ENCODE measurements at places on chromosomes 5 and 9. TPM values are rescaled to one million over a fixed set of nuclear protein-coding genes. Genes with fewer than 3 reads are reported as not detected.

DNM1 gene
- 36.0 TPM for total RNA-seq

S1PR3 gene
- total RNA-seq: 25.2 TPM

PDE6A gene
- total RNA-seq: not detected

MCTP1 gene
- 2.5 TPM for total RNA-seq

IGFBPL1 gene
- not detected for total RNA-seq

KIF3A gene
- total RNA-seq: 13.6 TPM

LIX1 gene
- total RNA-seq: not detected

SPINK7 gene
- not detected for total RNA-seq

PRDM12 gene
- not detected for total RNA-seq

FBXO4 gene
- 7.1 TPM for total RNA-seq

SLC24A2 gene
- total RNA-seq: not detected

PCDHA12 gene
- total RNA-seq: not detected

FKTN gene
- 33.5 TPM for total RNA-seq

NME5 gene
- total RNA-seq: 0.24 TPM

ZNF354B gene
- total RNA-seq: 6.3 TPM

SPATA31A5 gene
- total RNA-seq: not detected

IL31RA gene
- not detected for total RNA-seq

PPP1R26 gene
- total RNA-seq: 11.3 TPM

PHF24 gene
- not detected for total RNA-seq

ARHGEF28 gene
- total RNA-seq: 7.4 TPM

SPINK13 gene
- not detected for total RNA-seq

RFK gene
- 17.0 TPM for total RNA-seq

F12 gene
- total RNA-seq: 0.60 TPM

SLC6A18 gene
- not detected for total RNA-seq

LRRTM2 gene
- total RNA-seq: 0.28 TPM

GPR150 gene
- total RNA-seq: 0.12 TPM

RALGDS gene
- total RNA-seq: 19.9 TPM

C8G gene
- total RNA-seq: 1.7 TPM

FLT4 gene
- total RNA-seq: not detected

KDM4C gene
- 10.6 TPM for total RNA-seq

RLN1 gene
- total RNA-seq: not detected

PCDHGB3 gene
- 4.4 TPM for total RNA-seq

PRELID2 gene
- 6.8 TPM for total RNA-seq

SNX24 gene
- total RNA-seq: 17.0 TPM

SLC45A2 gene
- not detected for total RNA-seq

MEGF10 gene
- total RNA-seq: not detected

GRXCR2 gene
- not detected for total RNA-seq

ANKRD34B gene
- not detected for total RNA-seq

STK32A gene
- 1.1 TPM for total RNA-seq

NTNG2 gene
- total RNA-seq: 0.34 TPM

RUSC2 gene
- total RNA-seq: 54.4 TPM

SLC4A9 gene
- not detected for total RNA-seq

POC5 gene
- 4.9 TPM for total RNA-seq

CENPK gene
- total RNA-seq: 24.0 TPM

LCN15 gene
- not detected for total RNA-seq

SPEF2 gene
- 3.5 TPM for total RNA-seq

CRHBP gene
- total RNA-seq: not detected

Data from HFFc6 (cell line).